ENCODE measurements at places on chromosomes 1 and 21. TPM values are rescaled to one million over a fixed set of nuclear protein-coding genes. Genes with fewer than 3 reads are reported as not detected.
A peak's percentile ranks its signal among the peaks of the same experiment; 100 is the strongest.

The CR1L gene
- total RNA-seq = not detected

- no peak for DNase-seq
These were observed 78.5 kb downstream of the HLCS start for GRCh38 chr21:36887963-36888362.

- peak; percentile 22 for DNase-seq
These were observed 1.4 kb downstream of the NUCKS1 start for GRCh38 chr1:205748403-205749233.

DNA sequence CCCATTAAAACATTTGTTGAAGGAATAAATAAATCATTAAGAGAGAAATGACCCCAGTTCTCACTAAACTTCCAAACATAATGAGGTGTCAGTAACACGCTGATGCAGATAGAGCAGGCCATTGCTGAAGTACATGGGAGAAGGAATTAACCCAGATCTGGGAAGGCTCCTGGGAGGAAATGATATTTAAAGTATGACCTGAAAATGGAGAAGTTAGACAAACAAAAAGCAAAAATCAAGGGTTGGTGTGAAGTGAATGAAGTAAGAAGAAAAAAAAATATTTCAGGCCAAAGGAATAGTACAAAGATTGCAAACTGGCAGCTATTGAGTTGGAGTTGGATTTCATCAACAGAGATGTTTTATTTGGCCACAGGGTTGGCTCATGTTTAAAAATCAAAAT is 71.4 kb downstream of the RGS2 start:
- no peak for DNase-seq

GRCh38 chr1:92087542-92087941 is 7.4 kb downstream of the BTBD8 start:
- DNase-seq = no peak

DNA sequence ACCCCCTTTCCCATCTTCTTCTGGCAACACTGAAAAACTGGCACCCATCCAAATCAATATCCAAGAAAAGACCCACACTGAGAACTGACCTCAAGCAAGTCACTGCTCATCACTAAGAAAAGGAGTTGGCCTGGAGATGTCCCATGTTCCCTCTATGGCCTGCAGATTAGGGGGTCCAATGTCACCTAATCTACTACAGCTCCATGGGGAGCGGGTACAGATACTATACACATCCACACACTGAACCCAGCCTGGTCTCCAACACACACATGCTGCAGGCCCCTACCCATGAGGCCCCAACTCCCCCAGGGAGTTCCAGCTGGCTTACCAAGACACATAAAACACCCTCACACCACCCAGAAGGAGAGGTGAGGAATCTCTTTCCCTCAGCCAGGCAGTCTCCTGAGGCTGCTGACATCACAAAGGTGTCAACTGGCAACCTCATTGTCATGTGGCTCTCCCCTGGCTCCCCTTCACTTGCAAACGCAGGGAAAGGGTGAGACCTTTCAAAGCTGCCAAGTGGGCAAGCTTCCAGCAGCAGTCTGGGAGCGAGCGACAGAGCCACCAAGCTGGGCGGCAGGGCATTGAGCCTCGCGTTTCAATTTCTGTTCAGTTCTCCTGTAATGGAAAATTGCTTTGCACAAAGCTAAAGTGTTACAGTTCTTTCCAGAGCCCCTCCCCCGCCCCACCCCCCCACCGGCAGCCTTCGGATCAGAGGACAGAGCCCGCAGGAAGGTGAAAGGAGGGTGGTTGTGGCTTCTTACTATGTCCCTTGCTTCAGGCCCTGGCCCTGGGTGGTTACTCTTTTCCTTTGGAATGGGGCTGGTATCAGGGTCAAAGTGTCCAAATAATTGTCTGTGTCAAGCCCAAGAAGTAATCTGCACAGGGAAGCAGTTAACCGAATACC is at the start of gene LRRC52:
LRRC52 (plus strand) TSS at position 469 of the 907 bp plus-strand sequence; CDS start at position 766, 297 bp downstream.
- DNase-seq = peak; percentile 88

- DNase-seq = no peak
These were observed 28.3 kb upstream of the NFASC start for GRCh38 chr1:204842369-204842768.

The HES5 gene
- 0.20 TPM for total RNA-seq

DNA sequence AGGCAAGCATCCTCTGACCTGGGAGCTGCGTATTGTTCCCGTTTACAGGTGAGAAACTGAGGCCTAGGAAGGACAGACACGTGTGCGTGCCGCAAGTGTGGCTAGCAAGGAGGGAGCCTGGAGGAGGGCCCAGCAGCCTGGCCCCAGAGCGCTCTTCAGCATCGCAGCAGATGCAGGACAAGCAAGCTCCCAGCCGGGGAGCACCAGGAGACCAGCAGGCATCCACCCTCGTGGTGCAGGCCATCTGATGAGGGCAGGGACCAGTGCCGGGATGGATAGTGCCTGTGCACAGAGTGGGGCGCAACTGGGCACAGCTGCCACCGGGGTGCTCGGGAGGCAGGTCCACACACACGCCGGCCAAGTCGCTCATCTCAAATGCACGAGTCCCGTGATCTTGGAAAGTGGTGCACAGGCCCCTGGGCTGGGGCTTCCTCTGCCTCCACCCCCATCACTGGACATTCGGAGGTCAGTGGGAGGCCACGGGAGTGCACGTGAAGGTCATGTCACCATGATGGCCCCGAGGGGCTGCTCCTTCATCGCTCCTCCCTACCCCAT is 55.1 kb downstream of the COL18A1 start:
- no peak for DNase-seq

The IKBKE gene
- 11.7 TPM for total RNA-seq

GRCh38 chr1:224118688-224119087 is 4.8 kb downstream of the FBXO28 start:
- DNase-seq = no peak

- no peak for DNase-seq
These were observed 31.0 kb upstream of the IFI16 start for GRCh38 chr1:158978730-158979129.

DNA sequence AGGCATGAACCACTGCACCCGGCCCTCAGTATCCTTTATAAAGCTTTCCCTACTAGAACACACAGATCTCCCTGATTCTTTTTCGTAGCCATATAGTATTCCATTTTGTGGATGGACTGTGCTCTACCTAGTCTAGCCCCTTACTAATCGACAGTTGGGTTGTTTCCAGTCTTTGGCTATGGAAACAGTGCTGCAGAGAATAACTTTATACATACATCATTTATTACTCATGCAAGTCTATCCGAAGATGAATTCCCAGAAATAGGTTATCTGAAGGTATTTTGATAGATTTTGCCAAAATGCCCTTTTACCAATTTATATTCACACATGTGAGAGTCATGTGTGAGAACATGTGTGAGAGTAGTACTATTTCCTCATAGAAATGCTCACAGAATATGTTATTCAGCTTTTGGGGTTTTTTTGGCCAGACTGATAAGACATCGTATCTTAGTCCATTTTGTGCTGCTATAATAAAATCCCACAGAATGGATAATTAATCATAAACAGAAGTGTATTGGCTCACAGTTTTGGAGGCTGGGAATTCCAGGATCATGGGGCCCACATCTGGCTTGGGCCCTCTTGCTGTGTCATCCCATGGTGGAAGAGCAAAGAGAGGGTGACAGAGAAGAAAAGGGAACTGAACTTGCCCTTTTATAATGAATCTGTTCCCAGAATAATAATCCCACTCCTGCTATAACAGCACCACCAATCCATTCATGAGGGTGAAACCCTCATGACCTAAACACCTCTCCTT is 17.3 kb upstream of the FGR start:
- DNase-seq = no peak

- peak; percentile 47 for DNase-seq
These were observed 3.0 kb downstream of the ATP2B4 start for GRCh38 chr1:203629507-203630082.

- DNase-seq = no peak
These were observed 112.6 kb upstream of the ADAR start for GRCh38 chr1:154720328-154721297.

The NEGR1 gene
- 26.9 TPM for total RNA-seq

GRCh38 chr21:44018813-44019567 is 6.9 kb downstream of the TRAPPC10 start:
- no peak for DNase-seq

The S100A8 gene
- 7.0 TPM for total RNA-seq

DNA sequence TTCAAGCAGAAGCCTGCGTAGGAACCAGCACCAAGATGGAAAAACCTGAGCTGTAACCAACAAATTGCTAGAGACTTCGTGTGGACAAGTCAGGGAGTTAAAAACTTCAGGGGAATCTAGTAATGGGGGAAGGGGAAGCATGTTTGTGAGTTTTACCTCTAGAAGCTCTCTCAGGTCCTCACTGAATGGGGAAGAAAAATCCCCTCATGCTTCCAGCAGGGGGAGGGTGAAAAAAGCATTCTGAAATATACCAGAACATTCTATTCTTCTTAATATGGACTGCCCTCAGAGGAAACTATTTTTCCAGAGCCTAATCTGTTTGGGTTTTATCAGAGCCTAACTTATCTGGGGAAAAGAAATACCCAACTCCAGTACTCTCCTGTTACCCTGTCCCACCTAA is 28.6 kb downstream of the GNG12 start:
- no peak for DNase-seq

The SPRR2F gene
- total RNA-seq = not detected

- no peak for DNase-seq
These were observed 160.6 kb downstream of the HMCN1 start for GRCh38 chr1:185894791-185895190.

The PLA2G2D gene
- not detected for total RNA-seq

All from mucosa of gallbladder (tissue), 1 donor.